ENCODE measurements at places on chromosomes 12 and 14.

GRCh38 chr14:88470542-88471440, 84.0 kb downstream of the PTPN21 start:
- DNase-seq = no peak

DNA sequence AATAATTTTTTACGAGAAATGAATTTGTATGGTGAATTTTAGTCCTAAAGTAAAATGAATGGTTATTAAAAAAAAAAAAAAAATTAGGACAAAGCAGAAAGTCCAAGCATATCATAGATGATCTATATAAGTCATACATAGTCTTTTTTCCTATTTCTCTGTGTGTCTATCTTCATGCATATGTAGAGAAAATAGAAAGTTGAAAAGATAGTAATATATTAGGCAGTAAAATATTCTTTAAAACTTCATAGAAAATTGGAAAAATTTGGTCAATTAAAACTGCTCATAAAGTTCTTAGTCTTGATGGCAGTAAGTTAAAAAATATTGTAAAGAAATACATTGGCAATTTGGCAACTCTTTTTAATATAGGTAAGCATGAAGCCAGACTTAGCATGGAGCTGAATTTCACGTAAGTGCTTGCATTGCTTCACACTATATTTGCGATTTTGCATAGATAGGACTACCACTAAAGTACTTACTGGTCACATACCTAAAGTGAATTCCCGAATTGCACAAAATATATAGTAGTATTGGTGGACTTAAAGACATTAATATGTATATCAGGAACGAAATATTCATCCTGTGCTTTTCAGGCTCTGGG, 303.8 kb downstream of the IPO8 start:
- no peak for DNase-seq

GRCh38 chr14:55416866-55417265, 5.2 kb upstream of the ATG14 start:
- DNase-seq = no peak

- no peak for DNase-seq
Observed at GRCh38 chr12:38144601-38145436, 171.8 kb upstream of the ALG10B start.

GRCh38 chr12:106086696-106087095, 52.1 kb downstream of the NUAK1 start:
- no peak for DNase-seq

DNA sequence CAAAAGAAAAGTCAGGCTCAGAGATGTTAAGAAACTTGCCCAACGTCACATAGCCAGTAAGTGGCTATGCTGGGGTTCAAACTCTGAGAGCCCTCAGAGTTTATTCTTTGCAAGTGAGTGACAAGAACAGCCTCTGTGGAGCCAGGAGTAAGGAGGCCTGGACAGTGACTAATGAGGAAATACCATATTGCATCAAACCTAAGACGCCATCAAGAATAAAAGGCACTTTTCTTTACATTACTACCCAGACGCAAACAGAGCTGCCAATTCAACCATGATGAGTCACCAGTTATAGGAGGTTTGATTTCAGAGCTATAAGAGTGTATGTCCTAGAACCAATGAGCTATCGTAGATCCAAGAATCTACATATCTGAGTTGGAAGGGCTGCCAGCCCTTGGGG, 9.4 kb downstream of the TNFRSF1A start:
- no peak for DNase-seq

Data from forelimb muscle (tissue), 1 donor.